ENCODE measurements at places on chromosomes 16 and 17.
A peak's percentile ranks its signal among the peaks of the same experiment; 100 is the strongest.

DNA sequence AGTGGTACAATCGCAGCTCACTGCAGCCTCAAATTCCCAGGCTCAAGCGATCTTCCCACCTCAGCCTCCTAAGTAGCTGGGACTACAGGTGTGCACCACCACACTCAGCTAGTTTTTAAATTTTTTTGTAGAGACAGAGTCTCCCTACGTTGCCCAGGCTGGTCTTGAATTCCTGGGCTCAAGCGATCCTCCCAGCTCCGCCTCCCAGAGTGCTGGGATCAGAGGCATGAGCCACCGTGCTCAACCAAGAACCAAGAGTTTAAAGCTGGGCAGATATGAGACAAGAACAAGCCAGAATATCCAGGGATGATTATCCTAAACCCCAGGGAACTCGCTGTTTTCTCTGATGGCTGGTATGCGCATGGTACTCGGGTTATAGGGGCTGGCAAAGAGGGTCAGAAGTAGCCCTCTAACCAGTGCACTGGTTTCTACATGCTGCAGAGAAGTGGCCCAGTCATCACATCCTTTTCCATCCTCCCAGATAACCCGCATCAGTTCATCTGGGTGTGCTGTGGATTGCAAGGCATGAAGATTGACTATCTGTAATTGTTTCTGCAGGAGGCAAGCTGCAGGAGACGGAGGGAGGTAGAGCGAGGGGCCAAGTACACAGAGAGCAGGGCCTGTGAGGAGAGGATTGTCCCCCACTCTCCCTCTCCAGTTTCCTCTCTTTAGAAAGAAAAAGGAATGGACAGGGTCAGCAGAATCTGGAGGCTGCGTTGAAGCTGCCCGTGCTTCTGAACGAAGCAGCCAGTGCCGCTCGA, 33.6 kb upstream of the TOB1 start:
- no peak for DNase-seq

DNA sequence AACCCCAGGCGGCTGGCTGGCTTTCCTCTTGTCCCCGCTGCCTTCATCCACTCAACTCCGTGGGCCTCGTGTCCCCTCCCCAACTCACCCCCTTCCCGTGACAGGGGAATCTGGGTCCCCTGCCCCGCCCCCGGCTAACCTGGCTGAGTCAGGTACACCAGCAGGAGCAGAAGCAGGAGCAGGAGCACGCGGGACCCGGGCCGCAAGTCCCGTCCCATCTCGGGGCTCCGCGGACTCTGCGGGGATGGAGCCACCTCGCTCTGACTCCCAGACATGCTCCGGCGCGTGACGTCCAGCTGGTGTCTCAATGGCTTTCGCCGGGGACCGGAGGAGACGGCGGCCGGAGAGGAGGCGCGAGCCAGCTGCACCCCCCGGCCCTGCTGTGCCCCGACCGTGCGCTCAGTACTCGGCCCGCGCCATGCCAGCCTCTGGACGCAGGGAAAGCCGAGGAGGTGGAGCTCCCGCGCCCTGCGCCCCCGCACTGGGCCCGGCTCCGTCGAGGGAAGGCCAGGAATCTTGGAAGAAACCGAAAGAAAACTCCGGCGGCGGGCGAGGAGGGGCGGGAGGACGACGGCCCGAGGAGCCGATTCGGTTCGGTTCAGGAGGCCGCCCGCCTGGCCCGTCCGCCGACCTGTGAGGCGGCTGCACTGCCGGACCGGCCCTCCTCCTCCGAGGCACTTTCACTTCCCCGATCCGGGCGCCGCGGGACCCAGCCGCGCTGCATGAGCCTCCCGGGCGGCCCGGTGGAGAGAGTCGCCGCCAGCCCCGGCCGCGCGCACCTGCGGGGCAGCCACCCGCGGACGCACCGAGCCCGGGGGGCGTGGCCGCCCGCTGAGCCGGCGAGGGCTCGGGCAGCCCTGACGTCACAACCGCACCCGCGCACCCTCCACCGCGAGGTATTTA, at the start of the genes CXCL16 and ZMYND15:
Gene CXCL16 (minus strand): TSS at position 807 of the 903 bp plus-strand sequence. CDS start 589 bp downstream, at position 218.
Gene ZMYND15 (plus strand): TSS at position 712 of the 903 bp plus-strand sequence. CDS start 716 bp downstream, outside the sequence.
- peak; percentile 10 for DNase-seq

GRCh38 chr17:17239832-17240231, 2.9 kb upstream of the FLCN start:
- no peak for DNase-seq

DNA sequence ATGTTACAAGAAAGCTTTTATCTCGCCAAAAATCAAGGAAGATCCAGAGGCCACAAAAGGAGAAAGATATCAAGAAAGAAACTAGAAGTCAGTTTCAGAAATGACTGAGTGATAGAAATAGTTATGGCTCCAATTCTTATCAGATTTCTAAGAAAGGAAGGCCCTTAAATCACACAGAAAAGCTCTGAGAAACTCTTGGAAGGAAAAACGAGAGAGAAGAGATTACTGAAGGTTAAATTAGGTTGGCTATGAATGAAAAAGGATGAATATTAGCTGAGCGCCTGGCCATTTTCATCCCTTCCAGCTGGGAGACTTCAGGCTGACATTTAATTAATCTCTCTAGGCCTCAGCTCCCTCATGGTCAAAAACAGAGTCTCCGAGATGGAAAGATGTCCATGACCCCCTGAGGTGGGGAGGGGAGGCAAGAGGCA, 72.3 kb downstream of the CYTH1 start:
- no peak for DNase-seq

- no peak for DNase-seq
Observed at GRCh38 chr17:14582996-14583395, 282.1 kb downstream of the HS3ST3B1 start.

- no peak for DNase-seq
Observed at GRCh38 chr17:68197997-68198930, 49.6 kb upstream of the AMZ2 start.

DNA sequence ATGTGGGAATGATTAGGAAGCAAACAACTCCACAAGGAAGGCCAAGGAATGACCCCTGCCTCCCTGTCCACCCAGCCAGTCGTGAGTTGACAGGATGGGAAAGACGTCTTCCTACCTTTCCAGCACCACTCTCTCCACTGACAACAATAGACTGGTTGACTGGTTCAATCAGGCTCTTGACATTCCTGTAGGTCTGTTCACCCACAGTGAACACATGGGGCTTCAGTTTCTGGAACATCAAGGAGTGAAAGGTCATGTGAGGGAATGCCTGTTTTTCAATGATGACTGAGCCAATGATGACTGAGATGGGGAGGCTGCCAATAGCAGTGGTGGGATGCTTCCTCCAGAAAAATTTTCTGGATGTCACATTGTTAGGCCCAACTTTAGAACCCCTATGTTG, 9.6 kb downstream of the MYO19 start:
- no peak for DNase-seq

DNA sequence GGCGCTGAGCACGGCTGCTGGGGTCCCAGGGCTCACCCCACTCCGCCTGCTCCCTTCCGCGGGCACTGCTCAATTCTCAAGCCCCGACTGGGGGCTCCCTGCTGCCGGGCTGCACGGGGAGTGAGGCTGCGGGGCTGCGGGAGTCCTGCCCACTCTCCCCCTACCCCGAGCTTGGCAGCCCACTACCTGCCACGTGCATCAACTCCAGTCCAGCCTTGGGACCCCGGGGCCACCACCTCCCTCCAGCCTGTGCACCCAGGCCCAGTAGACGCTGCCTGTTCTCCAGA, 43.3 kb upstream of the SSTR5 start:
- DNase-seq = no peak

- DNase-seq = no peak
Observed at GRCh38 chr17:28480799-28481571, 7.5 kb downstream of the SLC13A2 start.

DNA sequence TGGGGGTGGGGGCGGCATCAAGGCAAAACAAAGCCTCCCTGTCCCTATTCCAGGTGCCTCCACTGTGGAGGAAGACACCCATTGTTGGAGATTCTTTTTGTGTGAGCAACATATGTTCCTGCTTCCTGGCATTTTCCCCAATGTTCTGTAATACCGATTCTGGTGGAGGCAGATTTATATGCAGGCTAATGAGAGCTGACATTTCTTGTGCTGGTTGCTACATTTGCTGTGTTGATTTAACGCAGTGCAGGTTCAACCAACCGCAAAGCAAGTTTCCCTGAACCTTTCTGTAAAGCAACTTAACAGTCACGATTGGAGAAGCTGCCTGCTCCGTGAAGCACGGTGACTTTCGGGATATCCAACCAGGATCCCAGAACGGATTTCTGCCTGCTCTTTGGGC, 260.5 kb downstream of the CBLN1 start:
- DNase-seq = peak; percentile 79

GRCh38 chr16:3938843-3939624, 58.5 kb upstream of the CREBBP start:
- peak; percentile 94 for DNase-seq

Measured in fibroblast of skin of right biceps (primary cell).